ENCODE measurements at places on chromosomes 1 and 21. TPM values are rescaled to one million over a fixed set of nuclear protein-coding genes. Genes with fewer than 3 reads are reported as not detected.
A peak's percentile ranks its signal among the peaks of the same experiment; 100 is the strongest.

DNA sequence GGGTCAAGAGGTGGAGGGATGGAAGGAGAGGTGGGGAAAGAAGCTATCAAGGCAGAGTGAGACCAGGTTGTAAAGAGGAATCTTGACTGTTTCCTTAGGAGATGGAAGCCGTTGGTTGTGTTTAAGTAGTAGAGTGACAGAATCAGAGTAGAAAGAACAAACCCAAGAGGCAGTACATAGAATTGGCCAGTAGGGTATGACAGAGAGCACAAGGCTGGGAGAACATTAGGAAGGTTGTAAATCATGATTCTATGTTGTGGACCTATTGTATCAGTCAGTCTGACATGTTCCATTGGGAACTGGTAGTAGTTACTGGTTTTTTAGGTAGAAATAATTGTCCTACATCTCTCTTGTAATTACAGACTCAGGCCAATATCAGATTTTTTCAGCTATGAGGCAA is 486.9 kb upstream of the USP24 start:
- H3K4me3 ChIP-seq: no peak overlapping the region
- no peak overlapping the region for H3K27ac ChIP-seq
- no peaks in the 10 kb centered on the region for H3K36me3 ChIP-seq
- DNase-seq: peak; percentile 5
- no peaks in the 10 kb centered on the region for H3K4me1 ChIP-seq
- peaks cover 2% of the 10 kb centered on the region for H3K27me3 ChIP-seq

DNA sequence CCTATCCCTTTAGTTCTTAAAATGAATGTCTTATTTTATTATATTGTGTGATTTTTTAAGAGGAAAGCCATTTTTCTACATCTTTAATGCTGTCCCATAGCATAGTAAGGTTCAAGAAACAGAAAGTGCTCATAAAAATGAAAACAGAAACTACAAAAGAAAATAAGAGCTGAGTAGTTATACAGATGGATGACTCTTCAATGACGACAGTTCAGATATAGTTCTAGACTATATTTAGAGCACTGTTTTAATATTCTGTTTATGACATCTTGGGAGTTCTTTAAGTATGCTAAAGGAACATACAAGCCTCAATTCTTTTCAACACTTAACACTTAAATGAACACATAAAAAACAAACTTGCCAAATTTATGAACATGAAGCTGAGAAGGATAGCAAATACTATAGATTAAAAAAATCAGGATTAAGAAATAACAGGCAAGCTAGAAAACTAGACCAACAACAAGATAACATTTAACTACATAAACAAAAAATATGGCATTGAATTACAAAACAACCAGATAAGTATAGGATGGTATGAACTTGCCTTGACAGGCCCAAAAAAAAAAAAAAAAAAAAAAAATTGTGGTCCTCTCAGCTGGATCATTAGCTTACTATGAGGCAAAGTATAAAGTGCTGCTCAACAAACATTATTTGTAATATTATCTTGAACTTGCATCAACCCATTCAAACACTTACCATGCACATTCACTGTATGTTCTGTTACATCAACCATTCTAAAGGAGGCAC is 87.9 kb downstream of the ZZZ3 start:
- H3K4me1 ChIP-seq: no peaks in the 10 kb centered on the region
- H3K36me3 ChIP-seq: peaks cover 1% of the 10 kb centered on the region
- H3K4me3 ChIP-seq: no peak overlapping the region
- H3K27me3 ChIP-seq: no peaks in the 10 kb centered on the region
- no peak for DNase-seq
- H3K27ac ChIP-seq: no peak overlapping the region

DNA sequence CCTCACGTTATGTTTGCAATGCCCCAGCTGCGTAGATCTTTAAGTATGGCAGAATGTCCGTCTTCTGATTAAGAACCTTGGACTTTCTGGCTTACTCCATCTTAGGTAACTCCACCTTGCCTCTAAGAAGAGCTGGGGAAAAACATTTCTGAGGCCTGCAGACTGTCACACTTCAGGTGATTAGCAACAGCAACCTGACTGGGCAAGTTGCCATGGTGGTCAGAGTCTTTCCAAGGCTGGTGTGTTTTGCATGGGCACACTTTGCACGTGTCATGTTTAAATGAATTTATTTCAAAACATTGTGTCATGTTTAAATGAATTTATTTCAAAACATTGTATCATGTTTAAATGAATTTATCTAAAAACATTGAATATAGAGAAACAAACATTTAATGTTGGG is 811 bp downstream of the KPRP start:
- H3K27me3 ChIP-seq: no peaks in the 10 kb centered on the region
- no peak overlapping the region for H3K4me3 ChIP-seq

DNA sequence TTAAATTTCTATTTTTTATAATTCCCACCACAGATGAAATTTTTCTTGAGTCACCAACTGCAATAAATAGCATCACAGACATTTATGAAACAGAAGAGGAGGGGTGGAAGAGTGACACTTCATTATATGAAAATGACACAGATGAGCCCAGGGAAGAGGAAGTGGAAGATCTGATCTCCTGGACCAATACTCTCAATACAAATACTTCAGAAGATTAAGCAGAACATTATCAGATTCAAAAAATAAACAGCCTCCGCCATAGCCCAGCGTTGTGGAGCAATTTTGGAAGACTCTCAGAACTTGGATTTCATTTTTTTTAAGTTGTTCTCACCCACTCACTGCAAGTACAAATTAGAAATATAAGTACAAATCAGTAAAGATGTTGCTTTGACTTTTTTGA is 63.6 kb downstream of the UBE2U start:
- no peak for DNase-seq
- H3K4me3 ChIP-seq: no peak overlapping the region
- no peaks in the 10 kb centered on the region for H3K4me1 ChIP-seq
- H3K27me3 ChIP-seq: no peaks in the 10 kb centered on the region
- no peaks in the 10 kb centered on the region for H3K36me3 ChIP-seq
- H3K27ac ChIP-seq: no peak overlapping the region

DNA sequence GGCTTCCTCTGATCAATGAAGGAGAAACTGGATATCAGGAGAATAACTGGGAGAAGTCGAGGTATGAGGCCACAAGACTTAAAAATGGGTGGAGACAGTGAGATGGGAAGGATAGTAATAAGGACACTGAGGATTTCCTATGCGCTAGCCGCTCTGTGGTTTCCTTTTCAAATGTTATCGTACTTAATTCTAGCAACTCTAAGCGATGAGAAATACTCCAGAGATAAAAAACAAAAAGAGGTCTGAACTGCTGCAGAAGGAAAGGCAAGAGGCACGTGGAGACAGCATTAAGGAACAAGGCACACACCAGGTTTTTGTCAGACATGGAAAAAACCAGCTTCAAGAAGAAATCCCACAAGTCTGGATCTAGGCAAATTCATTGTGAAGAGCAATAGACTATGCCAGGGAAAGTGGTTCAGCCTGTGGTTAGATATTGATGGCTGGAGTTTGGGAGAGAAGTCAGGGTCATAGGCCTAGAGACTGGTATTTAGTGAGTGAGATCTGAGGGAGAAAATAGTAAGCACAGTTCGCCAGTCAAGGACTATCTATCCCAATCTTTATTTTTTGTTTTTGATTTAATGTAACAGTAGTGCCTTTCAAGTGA is 5.3 kb downstream of the CLCA2 start:
- no peaks in the 10 kb centered on the region for H3K27me3 ChIP-seq
- H3K4me3 ChIP-seq: no peak overlapping the region
- H3K27ac ChIP-seq: no peak overlapping the region
- no peak for DNase-seq
- H3K36me3 ChIP-seq: no peaks in the 10 kb centered on the region
- H3K4me1 ChIP-seq: no peaks in the 10 kb centered on the region

Gene BOLA1
- total RNA-seq: 15.9 TPM

DNA sequence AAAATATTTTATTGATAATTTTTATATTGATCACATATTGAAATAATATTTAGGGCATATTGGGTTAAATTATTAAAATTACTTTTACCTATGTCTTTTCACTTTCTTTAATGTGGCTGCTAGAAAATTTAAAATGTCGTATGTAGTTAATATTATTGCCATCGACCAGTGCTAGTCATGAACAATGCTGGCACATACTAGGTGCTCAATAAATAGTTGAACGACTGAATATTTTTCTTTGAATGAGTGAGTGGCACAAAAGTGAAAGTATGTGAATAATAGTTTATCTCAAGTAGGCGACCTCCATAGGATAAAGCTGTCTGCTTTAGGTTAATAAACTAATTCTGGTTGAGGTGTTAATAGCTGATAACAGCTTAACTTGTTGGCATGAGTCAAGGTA is 150.8 kb upstream of the FGGY start:
- H3K36me3 ChIP-seq: no peaks in the 10 kb centered on the region
- no peak overlapping the region for H3K27ac ChIP-seq
- H3K4me1 ChIP-seq: peaks cover 16% of the 10 kb centered on the region
- H3K4me3 ChIP-seq: peak overlapping the region; percentile 69
- no peak for DNase-seq

- H3K4me3 ChIP-seq: no peak overlapping the region
- DNase-seq: peak; percentile 60
- H3K4me1 ChIP-seq: peaks cover 25% of the 10 kb centered on the region
- no peaks in the 10 kb centered on the region for H3K27me3 ChIP-seq
These were observed 17.4 kb downstream of the TNFRSF1B start for GRCh38 chr1:12184008-12184681.

Gene CFHR4
- not detected for total RNA-seq

GRCh38 chr1:8740034-8740449 is 77.4 kb downstream of the RERE start:
- no peak overlapping the region for H3K4me3 ChIP-seq
- no peak overlapping the region for H3K27ac ChIP-seq
- no peaks in the 10 kb centered on the region for H3K36me3 ChIP-seq
- H3K4me1 ChIP-seq: peaks cover 5% of the 10 kb centered on the region
- H3K27me3 ChIP-seq: no peaks in the 10 kb centered on the region

GRCh38 chr1:150650193-150650592 is 20.8 kb upstream of the ENSA start:
- H3K27me3 ChIP-seq: no peaks in the 10 kb centered on the region
- peaks cover 1% of the 10 kb centered on the region for H3K36me3 ChIP-seq
- DNase-seq: no peak
- H3K4me1 ChIP-seq: no peaks in the 10 kb centered on the region
- no peak overlapping the region for H3K27ac ChIP-seq

Gene ZNF648
- total RNA-seq: not detected

Gene TSPEAR
- total RNA-seq: not detected

Gene SPRR1B
- not detected for total RNA-seq

Gene LCA5L
- total RNA-seq: 0.62 TPM

Gene CSMD2
- total RNA-seq: not detected

GRCh38 chr1:24364975-24365678 is 46.0 kb downstream of the GRHL3 start:
- no peaks in the 10 kb centered on the region for H3K27me3 ChIP-seq
- H3K36me3 ChIP-seq: no peaks in the 10 kb centered on the region
- H3K4me1 ChIP-seq: no peaks in the 10 kb centered on the region
- H3K4me3 ChIP-seq: no peak overlapping the region

Gene NUAK2
- 105 TPM for total RNA-seq

Gene FBLIM1
- total RNA-seq: not detected

DNA sequence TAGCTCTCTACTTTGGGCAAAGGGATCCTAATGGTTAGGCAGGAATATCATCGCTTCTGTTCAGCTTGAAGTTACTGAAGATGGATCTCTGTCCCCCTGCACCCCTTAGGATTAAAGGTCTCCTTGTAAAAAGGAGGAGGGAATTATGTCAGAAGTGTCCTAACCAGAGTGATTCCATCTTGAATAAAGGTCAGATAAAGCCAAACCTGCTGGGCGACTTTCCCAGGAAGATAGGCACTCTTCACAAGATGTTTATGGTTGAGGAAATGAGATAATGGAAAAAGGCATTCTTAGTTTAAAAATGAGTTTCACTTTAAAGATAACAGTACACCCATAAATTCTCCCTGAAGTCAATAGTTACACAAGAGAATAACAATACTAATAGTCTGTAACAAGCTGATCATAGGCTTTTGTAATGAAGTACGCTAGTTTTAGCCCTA is 1.7 kb upstream of the NENF start:
- no peaks in the 10 kb centered on the region for H3K36me3 ChIP-seq
- peaks cover 12% of the 10 kb centered on the region for H3K4me1 ChIP-seq
- no peaks in the 10 kb centered on the region for H3K27me3 ChIP-seq
- H3K4me3 ChIP-seq: no peak overlapping the region

GRCh38 chr1:20250340-20250989 is 40.2 kb upstream of the VWA5B1 start:
- H3K36me3 ChIP-seq: no peaks in the 10 kb centered on the region
- DNase-seq: no peak
- no peak overlapping the region for H3K27ac ChIP-seq
- no peaks in the 10 kb centered on the region for H3K4me1 ChIP-seq

DNA sequence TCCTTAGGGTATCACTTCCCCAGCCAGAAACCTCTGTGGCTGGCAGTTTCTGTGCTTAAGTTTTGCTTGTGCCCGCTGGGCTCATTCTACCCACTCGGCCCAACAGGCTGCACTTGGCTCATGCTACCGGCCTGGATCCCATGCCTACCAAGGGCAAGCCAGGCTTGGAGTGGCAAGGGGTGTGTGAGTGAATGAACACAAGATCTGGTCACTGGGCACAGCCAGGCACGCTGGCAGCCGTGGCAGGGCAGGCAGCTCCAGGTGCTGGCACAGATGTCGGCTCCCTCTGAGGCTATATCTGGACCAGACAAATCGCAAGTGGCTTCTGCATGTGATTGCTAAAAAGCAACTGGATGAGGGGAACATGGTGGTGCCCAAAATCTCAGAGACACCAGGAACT is 740.5 kb upstream of the B3GALT2 start:
- H3K36me3 ChIP-seq: no peaks in the 10 kb centered on the region
- no peaks in the 10 kb centered on the region for H3K27me3 ChIP-seq
- no peak for DNase-seq
- no peak overlapping the region for H3K27ac ChIP-seq
- H3K4me3 ChIP-seq: no peak overlapping the region
- no peaks in the 10 kb centered on the region for H3K4me1 ChIP-seq

GRCh38 chr21:17848228-17848627 is 29.1 kb upstream of the C21orf91 start:
- H3K4me3 ChIP-seq: no peak overlapping the region
- no peak for DNase-seq
- H3K36me3 ChIP-seq: no peaks in the 10 kb centered on the region

GRCh38 chr21:26800001-26800400 is 45.2 kb downstream of the ADAMTS1 start:
- no peaks in the 10 kb centered on the region for H3K36me3 ChIP-seq
- no peaks in the 10 kb centered on the region for H3K4me1 ChIP-seq
- no peaks in the 10 kb centered on the region for H3K27me3 ChIP-seq
- DNase-seq: no peak
- H3K4me3 ChIP-seq: no peak overlapping the region
- no peak overlapping the region for H3K27ac ChIP-seq

GRCh38 chr21:46035809-46036695 is 54.5 kb downstream of the COL6A1 start:
- no peak overlapping the region for H3K27ac ChIP-seq
- H3K4me1 ChIP-seq: no peaks in the 10 kb centered on the region
- no peak overlapping the region for H3K4me3 ChIP-seq

Gene COL9A2
- 14.8 TPM for total RNA-seq

Gene PHLDA3
- 0.20 TPM for total RNA-seq

Gene CELA2A
- total RNA-seq: not detected
